ENCODE measurements at places on chromosomes 12 and 14. TPM values are rescaled to one million over a fixed set of nuclear protein-coding genes. Genes with fewer than 3 reads are reported as not detected.

The TC2N gene
- polyA plus RNA-seq = 12.4 TPM

The MORN3 gene
- not detected for polyA plus RNA-seq

The CIDEB gene
- 273 TPM for polyA plus RNA-seq

The TMEM229B gene
- polyA plus RNA-seq = 27.5 TPM

The RPGRIP1 gene
- polyA plus RNA-seq = 0.44 TPM

The CPNE6 gene
- 0.03 TPM for polyA plus RNA-seq

The CYP27B1 gene
- 1.7 TPM for polyA plus RNA-seq

The DDHD1 gene
- 0.67 TPM for polyA plus RNA-seq

The RNASE1 gene
- 81.5 TPM for polyA plus RNA-seq

The INHBC gene
- polyA plus RNA-seq = 0.03 TPM

The CCDC175 gene
- not detected for polyA plus RNA-seq

The TOMM20L gene
- polyA plus RNA-seq = not detected

The GPX2 gene
- 49.2 TPM for polyA plus RNA-seq

The ASCL4 gene
- 0.07 TPM for polyA plus RNA-seq

The RFLNA gene
- 19.9 TPM for polyA plus RNA-seq
